ENCODE measurements at places on chromosomes 6 and 20. TPM values are rescaled to one million over a fixed set of nuclear protein-coding genes. Genes with fewer than 3 reads are reported as not detected.

DNA sequence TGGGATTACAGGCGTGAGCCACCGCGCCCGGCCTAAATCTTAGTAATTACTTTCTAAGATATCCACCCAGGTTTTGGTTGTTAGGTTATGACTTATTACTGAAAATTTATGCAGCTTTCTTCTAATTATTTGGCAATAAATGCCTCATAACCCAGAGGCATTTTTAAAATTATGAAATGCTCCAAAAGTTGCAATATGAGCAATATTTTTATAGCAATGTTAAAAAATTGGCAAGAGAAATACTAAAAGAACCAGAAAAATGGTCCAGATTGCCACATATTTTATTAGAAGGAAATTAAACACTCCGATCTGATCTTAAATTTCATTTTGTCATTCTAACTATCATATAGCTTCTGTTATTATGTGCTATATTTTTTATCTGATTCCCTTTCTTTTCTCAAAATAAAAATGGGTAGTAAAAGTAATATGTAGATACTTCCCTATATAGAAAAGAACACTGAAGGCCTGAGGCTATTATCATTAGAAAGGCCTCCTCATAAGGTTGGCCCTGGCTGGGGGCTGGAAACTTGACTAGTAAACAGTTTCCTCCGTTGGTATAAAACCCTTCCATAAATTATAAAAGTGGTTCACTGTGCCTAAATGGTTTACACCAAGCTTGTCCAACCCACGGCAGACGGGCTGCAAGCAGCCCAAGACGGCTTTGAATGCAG lies 22.1 kb downstream of the BLOC1S5 start:
- no peak for ATAC-seq

GRCh38 chr20:19867074-19867473 lies 109.0 kb downstream of the RIN2 start:
- ATAC-seq = no peak

The TFAP2D gene
- not detected for total RNA-seq

The OLIG3 gene
- not detected for total RNA-seq

GRCh38 chr20:1212607-1213396 lies 9.5 kb downstream of the C20orf202 start:
- ATAC-seq = peak; percentile 88

GRCh38 chr6:150877928-150878327 lies 12.4 kb downstream of the MTHFD1L start:
- ATAC-seq = no peak

The PRL gene
- not detected for total RNA-seq

Measured in motor neuron (in vitro differentiated cells).